ENCODE measurements at places on chromosomes 4 and X.

GRCh38 chr4:18406264-18406663 is 384.7 kb upstream of the LCORL start:
- no peak for DNase-seq

DNA sequence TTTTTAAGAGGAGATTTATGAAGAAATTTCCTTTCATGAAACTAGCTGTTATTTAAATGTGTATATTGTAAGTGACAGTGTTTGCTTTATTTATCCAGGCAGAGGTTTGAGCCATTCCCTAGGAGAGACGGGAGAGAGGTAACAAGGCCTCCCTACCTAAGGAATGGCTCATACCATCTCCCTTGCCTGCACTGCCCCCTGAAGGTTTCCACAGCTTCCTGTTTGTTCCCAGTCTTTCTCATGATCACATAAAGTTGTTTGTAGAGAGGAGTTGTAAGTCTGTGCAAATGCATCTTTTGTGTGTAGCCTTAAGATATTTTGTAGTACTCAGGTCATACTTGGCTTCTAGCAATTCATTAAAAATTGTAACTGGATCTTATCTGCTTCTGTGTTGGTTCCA is 1504.5 kb upstream of the PCDH10 start:
- no peak for DNase-seq

- no peak for DNase-seq
Measured at GRCh38 chr4:116064331-116064730, 950.9 kb upstream of the NDST4 start.

- no peak for DNase-seq
Measured at GRCh38 chr4:156673483-156673882, 298.1 kb downstream of the PDGFC start.

DNA sequence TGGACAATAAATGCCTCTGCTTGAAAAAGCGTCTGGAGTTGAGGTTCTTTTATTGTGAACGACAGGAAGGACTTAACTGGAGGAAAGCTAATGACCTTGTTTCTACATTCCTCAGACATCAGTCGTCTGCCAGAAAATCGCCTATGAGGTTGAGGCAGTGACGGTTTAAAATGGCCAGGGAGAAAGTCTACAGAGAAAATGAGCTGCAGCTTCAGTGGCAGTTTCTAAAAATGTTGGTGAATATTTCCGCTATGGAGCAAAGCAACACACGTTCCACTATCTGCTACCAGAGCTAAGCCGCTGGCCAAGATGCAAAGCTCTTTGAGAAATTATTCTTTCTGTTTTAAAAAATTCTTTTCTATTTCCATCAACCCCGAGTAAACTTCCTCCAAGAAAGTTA is 116.9 kb upstream of the GALNT7 start:
- no peak for DNase-seq

Data from activated T-helper 1 cell treated with anti-CD3 and anti-CD28 coated beads, Interleukin-2, amount 50 U/mL, for 16 hours (primary cell).